CD4-positive, alpha-beta T cell treated with Interleukin-17A for 4 hours (primary cell): ENCODE measurements at places on chromosomes 13 and 19.
A peak's percentile ranks its signal among the peaks of the same experiment; 100 is the strongest.

DNA sequence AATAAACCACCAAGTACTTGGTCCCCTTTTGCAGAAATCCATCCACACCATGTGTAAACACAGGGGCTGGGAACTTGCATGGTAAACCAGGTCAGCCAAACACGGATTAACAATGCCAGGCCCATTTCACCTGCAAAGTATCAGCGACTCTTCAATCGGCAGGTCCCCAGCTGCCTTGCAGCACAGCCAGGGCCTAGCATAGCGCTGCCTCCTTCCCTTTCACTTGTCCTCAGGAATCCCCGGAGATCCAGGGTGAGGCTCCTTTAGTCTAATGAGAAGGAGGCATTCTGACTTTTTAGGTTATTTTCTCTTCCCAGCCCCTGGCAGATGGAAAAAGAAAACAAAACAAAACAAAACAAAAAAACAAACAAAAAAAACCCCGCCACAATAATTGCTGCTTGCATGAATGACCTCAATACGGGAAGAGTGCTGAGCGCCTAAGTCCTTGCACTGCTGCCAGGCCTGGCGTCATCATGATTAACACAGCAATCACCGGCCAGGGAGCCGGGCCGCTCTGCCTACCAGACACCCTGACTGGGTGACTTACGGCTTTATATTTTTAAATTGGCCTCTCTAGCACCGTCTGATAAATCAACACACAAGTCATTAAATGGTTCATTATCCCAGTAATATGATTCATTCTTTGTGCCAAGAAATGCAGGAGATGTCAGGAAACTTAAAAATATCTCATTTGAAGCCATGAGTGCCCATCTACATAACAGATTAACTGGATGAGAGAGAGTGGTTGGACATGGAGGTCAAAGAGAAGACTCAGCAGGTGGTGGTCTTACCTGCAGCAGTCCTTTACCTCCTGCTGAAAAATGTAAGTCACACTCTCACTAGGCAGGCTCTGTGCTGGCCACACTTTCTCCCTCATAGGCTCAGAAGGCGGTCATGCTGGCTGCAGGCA is 692.7 kb downstream of the UQCRFS1 start:
- no peak for DNase-seq

DNA sequence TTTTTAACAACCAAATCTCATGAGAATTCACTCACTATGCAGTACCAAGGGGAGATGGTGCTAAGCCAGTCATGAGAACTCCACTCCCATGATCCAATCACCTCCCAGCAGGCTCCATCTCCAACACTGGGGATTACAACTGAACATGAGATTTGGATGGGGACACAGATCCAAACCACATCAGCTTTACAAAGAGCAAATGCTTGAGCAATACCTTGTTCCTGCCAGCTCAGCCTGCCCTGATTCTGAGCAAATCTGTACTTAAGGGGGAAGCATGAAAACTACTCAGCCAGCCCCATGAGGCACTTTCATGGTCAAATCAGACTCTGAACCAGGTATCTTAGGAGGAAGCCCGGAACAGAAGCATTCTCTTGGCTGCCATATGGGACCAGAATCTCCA is 259.9 kb downstream of the TBC1D4 start:
- DNase-seq, result no peak

- no peak for DNase-seq
These were observed 3.8 kb downstream of the ZNF446 start for GRCh38 chr19:58479736-58480480.

GRCh38 chr19:30695171-30695875 is 323.1 kb downstream of the ZNF536 start:
- DNase-seq, result no peak

GRCh38 chr19:5356428-5356827 is 15.8 kb upstream of the PTPRS start:
- DNase-seq, result no peak

GRCh38 chr19:49921871-49922795 is 6.9 kb upstream of the ATF5 start:
- no peak for DNase-seq

DNA sequence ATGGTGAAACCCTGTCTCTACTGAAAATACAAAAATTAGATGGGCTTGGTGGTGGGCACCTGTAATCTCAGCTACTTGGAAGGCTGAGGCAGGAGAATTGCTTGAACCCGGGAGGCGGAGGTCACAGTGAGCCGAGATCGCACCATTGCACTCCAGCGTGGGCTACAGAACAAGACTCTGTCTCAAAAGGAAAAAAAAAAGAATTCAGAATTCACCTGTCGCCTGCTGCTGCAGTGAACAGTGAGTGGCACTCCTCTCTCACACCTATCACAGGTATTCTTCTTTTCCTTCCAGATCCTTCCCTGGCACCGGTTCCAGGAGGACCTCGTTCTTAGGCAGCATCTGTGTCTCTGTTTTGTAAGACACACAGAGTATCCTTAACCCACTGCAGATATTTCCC is 5.8 kb upstream of the MVB12A start:
- no peak for DNase-seq

DNA sequence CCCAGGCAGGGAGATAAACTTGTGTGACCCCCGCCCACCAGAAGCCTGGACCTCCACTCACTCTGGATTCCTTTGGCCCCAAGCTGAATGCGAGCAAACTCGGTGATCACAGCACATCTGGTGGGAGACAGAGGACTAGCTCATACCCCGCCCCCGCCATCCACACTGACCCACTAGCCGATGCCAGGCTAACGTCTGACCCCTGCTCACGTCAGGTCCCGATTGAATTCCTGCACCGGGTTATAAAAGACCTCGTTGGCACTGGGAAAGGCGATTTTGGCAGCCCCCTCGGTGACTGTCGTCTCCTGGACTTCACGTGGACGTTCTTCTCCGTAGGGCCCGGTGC is 631 bp downstream of the TRMT1 start:
- DNase-seq, result no peak

DNA sequence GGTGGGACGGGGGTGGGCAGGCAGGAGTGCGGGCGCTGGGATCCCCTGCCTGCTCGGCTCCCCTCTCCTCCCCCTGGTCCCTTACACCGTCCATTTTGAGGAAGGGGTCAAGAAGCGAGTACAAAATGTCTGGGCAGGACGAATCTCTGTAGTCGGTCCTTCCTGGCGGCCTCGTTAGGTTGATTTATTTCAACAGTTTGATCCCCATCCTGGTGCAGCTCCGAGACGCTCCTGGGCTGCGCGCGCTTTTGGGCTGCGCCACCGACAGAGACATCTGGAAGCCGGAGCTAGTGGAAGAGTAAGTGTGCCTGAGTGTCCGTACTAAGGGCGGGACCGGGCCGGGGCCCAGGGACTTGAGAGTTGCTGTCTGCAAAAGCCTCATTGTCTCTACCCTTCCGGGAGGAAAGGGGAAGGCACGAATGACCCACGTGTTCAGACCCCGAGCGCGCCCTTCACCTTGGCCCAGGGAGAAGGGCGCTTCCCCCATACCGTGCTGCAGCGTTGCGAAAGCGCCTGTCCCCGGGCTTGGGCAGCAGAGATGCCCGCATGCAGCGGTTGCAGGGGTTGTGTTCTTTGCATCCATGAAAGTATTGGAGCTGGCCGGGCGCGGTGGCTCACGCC is 1.8 kb downstream of the ZNF114 start:
- peak; percentile 17 for DNase-seq

DNA sequence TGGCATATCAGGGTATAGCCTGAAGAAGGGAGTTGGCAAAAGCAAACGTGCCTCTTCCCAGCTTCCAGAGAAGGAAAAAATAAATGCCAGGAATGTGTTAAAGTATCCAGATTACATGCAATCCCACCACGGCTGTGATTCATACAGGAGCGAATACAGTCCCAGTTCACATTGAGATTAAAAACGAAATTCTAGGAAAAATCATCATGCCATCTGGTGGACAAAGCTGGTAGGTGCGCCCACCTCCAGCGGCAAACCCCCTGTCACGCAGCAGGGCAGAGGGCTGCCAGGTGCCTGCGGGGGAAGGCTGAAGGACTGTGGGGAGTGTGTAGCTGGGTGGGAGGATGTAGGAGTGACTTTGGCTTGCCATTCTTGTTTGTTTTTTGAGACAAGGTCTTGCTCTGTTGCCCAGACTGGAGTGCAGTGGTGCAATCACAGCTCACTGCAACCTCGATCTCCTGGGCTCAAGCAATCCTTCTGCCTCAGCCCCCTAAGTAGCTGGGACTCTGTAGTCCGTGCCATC is 6.4 kb upstream of the DMWD start:
- peak; percentile 73 for DNase-seq
